ENCODE measurements at places on chromosomes 6 and 20.
A peak's percentile ranks its signal among the peaks of the same experiment; 100 is the strongest.

DNA sequence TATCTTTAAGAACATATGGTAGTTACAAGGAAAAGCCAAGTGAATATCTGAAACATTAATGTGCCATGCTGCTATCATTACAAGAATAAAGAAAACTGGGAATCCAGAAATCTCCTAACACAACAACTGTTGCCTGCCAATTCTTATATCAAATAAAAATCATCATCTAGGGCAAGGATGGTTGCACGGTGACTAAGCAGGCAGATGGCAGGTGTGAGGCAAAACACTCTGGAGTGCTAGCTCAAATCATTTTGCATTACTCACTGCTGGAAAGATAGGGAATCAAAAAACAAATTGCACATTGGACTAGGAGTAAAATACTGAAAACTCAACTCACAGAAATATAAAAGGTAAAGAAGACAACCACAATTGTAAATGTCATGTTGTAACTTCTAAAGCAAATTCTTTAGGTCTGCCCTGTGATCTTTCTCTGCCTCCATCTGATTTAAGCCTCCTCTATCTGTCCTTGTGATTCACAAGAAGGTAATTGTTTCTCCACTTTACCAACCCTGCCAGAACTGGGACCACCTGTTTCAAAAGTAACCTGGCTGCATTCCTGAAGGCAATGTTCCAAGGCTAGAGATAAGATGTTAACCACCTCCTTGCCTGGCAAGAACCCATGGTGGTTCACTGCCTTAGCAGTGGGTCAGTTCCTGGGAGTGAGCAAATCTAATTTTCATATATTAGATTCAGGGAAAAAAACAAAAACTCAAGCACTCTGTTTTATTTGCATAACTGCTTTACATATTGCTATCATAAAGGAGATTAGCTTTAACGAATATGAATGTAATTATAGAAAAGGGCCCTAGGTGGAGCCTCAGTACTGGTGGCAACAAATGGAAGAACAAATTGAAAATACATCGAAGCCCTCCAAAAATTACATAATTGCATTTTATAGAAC, 33.1 kb upstream of the LCA5 start:
- DNase-seq: peak; percentile 43

DNA sequence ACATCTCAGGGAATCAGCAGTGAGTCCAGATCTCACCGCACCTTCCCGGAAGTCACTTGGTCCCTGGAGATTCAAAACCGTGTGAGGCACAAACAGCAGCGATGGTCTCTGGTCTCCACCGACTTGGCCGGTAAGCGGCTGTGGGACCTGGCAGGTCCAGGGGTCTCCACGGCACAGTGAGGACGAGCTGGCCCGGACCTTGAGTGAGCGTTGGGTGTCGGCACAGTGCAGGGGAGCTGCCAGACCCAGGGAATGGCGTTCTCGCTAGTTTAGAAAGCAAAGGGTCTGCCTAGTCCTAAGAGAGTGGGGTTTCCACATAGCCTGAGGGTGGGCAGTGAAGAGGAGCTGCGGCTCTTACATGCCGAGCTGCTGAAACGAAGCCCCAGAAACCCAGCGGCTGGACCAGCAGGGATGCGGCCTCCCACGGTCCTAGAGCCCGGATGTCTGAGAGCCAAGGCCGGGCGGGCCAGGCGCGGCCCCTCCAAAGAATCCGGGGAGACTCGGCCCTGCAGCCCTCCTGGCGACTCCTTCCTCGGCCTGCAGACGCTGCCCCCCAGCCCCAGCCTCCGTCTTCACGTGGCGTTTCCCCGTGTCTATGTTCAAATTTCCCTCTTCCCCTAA, 185.0 kb downstream of the ERMARD start:
- DNase-seq: no peak

DNA sequence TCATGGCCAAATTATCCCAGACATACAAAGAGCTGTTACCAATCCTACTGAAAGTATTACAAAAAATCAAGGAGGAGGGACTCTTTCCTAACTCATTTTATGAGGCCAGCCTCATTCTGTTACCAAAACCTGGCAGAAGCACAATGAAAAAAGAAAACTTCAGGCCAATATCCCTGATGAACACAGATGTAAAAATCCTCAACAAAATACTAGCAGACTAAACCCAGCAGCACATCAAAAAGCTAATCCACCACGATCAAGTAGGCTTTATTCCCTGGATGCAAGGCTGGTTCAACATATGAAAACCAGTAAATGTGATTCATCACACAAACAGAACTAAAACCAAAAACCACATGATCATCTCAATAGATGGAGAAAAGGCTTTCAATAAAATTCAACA, 109.2 kb downstream of the C6orf118 start:
- no peak for DNase-seq

DNA sequence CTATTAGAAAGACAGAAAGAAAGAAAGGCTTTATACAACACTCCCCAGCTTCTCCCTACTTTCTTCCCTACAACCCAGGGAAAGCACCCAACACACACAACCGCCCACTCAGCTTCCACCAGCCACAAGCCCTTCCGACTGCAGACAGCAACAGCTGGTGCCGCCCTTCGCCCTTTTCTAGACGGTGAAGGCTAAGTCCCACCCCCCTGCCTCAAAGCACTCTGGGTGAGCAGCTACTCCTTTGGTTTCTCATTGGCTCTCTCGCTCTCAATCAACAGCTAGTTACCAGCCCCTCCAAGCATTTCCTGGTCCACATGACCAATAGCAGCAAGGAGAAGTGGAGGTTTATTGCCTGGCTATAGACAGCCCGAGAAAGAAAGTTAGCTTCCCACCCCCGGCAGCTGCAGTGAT, 230.1 kb upstream of the MOCS1 start:
- DNase-seq: no peak

DNA sequence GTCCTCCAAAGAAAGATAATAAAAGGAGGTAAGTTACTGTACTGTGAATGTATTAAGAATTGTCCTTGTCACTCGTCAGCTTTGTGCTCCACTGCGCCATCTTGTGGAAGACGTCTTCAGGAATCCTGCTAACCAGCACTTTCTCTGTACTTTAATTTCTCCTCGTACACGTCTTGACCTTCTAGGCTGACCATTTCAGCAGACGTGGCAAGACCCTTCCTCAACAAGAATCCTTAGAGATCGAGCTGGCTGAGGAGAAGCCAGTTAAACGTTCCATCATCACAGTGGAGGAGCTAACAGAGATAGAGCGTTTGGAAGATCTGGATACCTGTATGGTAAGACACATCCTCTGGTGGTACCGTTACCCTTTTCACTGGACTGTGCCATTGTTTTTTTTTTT, 95.5 kb upstream of the SCGN start:
- DNase-seq: peak; percentile 72

DNA sequence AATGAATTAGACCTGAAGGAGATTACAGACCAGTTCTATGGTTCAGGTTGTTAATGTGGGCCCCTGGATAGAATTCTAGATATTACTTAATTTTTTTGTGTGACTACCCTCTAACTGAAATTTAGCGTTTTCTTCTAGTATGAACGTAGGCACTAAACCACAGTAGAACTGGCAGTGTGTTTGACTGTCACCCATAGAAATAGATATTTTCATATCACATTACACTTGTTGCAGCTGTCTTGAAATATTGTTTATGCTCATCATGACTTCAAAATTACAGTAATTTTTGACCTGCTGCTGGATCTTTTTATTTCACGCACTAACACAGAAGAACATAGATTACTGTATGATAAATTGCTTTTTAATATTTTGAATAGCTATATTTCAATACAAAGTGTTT, 31.6 kb downstream of the E2F3 start:
- DNase-seq: no peak

Data from EL (cell line).